K562 (cell line): ENCODE measurements at places on chromosomes 5 and 9. TPM values are rescaled to one million over a fixed set of nuclear protein-coding genes. Genes with fewer than 3 reads are reported as not detected.

Gene CACNA1B
- total RNA-seq, result 0.02 and 0.04 TPM in 2 replicates

Gene IGIP
- 1.1 and 1.2 TPM in 2 replicates for total RNA-seq

Gene ROPN1L
- 0.31 and 0.36 TPM in 2 replicates for total RNA-seq

Gene C5
- 0.42 and 0.56 TPM in 2 replicates for total RNA-seq

Gene ARL10
- 0.38 and 1.2 TPM in 2 replicates for total RNA-seq

Gene NR2F1-AS1
- total RNA-seq, result not detected in 2 replicates

Gene ADAMTS16
- total RNA-seq, result 0.07 TPM in 1 of 2 replicates, not detected in the other

GRCh38 chr5:2415678-2416077, 335.8 kb downstream of the IRX2 start:
- H3K27ac ChIP-seq, result no peak overlapping the region
- H3K27me3 ChIP-seq, result peaks cover 38% of the 10 kb centered on the region
- H3K4me3 ChIP-seq, result no peak overlapping the region
- H3K36me3 ChIP-seq, result no peaks in the 10 kb centered on the region
- DNase-seq, result peak; percentile 28

- H3K27me3 ChIP-seq, result no peaks in the 10 kb centered on the region
- no peak overlapping the region for H3K4me3 ChIP-seq
- no peaks in the 10 kb centered on the region for H3K36me3 ChIP-seq
- DNase-seq, result no peak
These were observed 82.4 kb upstream of the TAS2R1 start for GRCh38 chr5:9712506-9712905.

DNA sequence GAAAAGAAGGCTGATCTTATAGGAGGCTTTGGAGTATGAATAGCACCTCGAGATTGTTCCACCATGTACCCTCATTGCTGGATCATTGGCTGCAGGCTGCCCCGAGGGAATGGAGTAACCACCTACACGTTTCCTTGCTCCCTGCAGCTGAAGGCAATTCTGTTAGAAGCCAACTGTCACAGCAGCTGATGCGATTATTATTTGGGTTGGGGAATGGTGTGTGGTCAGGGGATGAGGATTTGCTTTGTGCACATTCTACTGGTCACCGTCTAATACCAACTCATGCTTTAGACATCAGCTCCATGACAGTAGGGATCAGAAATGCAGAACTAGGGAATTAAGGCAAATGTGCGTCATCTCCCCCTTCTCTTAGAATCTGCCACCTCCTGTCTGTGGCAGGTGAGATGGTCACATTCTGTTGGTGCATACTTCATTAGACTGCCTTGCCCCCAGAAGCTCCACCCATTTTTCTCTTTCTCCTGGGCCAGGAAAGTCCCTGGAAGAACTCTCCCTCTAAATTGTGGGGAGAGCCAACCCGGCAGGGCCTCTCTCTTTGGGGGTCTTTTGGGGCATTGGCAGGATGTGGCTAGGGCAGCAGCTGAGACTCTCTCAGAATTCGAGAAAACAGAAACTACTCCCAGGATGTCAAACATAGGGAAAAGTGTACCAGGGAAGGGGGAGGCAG, 32.8 kb downstream of the NEUROG1 start:
- peaks cover 9% of the 10 kb centered on the region; the same call in 2 of the 3 replicates for H3K4me1 ChIP-seq
- no peak overlapping the region for H3K4me3 ChIP-seq
- no peak for DNase-seq
- no peaks in the 10 kb centered on the region for H3K36me3 ChIP-seq

GRCh38 chr9:37971108-37971459, 67.2 kb upstream of the SLC25A51 start:
- peaks cover 4% of the 10 kb centered on the region; the same call in 2 of the 3 replicates for H3K36me3 ChIP-seq
- no peaks in the 10 kb centered on the region for H3K27me3 ChIP-seq
- DNase-seq, result no peak
- H3K27ac ChIP-seq, result no peak overlapping the region

GRCh38 chr5:170256571-170256970, 23.8 kb downstream of the C5orf58 start:
- H3K4me3 ChIP-seq, result no peak overlapping the region
- no peak overlapping the region for H3K27ac ChIP-seq
- no peaks in the 10 kb centered on the region for H3K27me3 ChIP-seq
- H3K36me3 ChIP-seq, result no peaks in the 10 kb centered on the region
- DNase-seq, result no peak

DNA sequence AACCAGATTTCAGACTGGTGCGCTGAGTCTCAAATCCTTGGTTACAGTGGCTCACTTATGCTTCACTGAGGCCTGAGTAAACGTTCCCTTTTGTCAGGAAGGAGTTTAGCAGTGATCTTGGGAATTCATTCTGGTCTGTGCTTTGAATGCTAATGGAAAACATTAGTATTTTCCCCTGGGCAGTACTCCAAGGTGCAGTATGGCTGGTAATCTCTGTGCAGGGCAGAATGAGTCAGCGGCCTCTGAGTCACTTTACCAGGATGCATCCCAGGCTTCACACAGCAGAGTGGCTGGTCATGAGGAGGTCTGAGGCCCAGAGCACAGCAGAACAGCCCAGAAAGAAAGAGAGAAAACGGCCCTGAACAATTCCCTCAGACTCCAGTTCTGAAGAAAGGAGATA, 54.0 kb downstream of the PCA3 start:
- no peaks in the 10 kb centered on the region for H3K4me1 ChIP-seq
- no peak overlapping the region for H3K4me3 ChIP-seq
- H3K27me3 ChIP-seq, result no peaks in the 10 kb centered on the region; the same call in 1 of the 2 replicates
- no peak for DNase-seq
- H3K36me3 ChIP-seq, result no peaks in the 10 kb centered on the region

GRCh38 chr9:107888773-107889227, 399.2 kb upstream of the KLF4 start:
- H3K4me3 ChIP-seq, result no peak overlapping the region
- H3K27me3 ChIP-seq, result no peaks in the 10 kb centered on the region
- H3K4me1 ChIP-seq, result no peaks in the 10 kb centered on the region
- no peak for DNase-seq

- H3K27me3 ChIP-seq, result no peaks in the 10 kb centered on the region
- peak overlapping the region; percentile 79 for H3K4me3 ChIP-seq
- no peak for DNase-seq
- H3K27ac ChIP-seq, result peak overlapping the region; percentile 88
These were observed 519 bp downstream of the ZER1 start for GRCh38 chr9:128771094-128771721.

DNA sequence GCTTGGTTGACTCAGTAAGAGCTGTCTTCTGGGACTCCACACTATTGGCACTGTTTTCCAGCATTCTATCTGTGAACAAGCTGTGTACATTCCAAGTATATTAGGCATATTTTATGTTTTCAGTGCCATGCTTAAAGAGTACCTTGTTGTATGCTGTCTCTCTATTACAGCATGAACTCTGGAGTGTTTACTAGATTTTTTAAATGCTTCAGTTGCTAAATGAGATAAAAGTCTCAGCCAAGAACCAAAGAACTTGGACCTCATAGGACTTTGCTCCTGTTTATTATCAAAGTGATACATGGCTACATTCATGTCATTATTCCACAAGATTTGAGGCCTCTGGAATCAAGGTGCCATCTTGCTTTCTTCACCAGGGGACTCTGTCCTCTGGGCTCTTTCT, 167.2 kb downstream of the C9orf152 start:
- DNase-seq, result no peak

DNA sequence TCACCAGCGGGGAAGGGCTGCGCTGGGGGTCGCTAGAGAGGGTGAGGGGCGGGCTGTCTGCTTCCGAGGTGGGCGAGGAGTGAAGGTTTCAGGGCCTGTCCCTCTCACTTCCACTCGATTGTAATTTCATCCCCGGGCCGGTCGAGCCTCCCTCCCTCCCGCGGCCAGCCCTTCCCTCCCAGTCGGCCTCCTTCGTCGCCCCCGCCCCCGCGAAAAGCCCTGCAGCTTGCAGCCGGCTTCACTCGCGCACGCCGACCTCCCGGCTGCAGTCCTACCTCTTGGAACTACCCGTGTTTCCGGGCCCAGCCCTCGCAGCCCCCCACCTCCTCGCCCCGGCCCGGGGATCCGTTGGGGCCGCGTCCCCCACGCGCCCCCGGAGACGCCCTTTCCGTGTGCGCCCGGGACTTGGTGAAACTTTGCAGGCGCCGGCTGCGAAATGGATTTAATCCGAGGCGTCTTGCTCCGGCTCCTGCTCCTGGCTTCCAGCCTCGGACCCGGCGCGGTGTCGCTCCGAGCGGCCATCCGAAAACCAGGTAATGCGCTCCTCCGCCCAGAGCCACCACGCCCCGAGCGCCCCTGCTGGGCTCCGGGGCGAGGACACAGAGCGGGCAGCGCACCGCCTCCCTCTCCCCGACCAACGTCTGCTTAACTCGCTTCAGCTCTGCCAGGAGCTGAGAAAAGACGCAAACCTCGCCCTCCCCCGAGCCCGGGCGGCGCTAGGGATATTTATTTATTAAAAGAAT, at the start of gene EGFLAM:
Gene EGFLAM, plus strand, starts transcription at position 241 of the 743 bp plus-strand sequence. Its CDS starts 196 bp downstream, at position 437.
- no peak within 1 kb of the TSS for H3K27ac ChIP-seq
- H3K36me3 ChIP-seq, result no peaks in the 10 kb centered on the region
- H3K4me3 ChIP-seq, result peak within 1 kb of the TSS; percentile 27; the same call in 1 of the 2 replicates
- H3K4me1 ChIP-seq, result peaks cover 10% of the 10 kb centered on the region
- peaks cover 31% of the 10 kb centered on the region; the same call in 2 of the 3 replicates for H3K27me3 ChIP-seq

DNA sequence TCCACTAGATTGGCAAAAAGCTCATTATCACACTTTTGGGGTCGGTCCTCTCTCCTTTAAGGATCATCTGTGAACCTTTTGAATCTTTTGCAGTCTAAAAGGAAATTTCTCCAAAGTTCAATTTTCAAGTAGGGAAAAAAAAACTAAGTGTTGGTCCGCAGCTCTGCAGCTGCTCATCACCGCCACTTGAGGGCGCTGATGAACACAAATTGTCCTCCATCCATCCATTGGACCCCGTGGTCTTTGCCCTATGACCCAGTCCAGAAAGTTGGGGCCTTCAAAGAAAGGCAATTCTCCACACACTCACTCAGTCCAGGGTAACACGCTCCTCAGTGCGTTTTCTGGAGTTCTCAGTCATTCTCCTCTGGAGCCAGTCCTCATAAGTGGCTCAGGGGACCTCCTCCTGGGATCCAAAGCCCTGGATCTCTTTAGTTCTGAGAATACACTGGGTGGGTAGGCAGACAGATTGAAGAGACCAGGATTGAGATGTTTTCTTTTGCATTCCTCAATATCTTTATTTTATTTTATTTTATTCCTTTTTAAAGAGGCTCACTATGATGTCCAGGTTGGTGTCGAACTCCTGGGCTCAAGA, 63.6 kb upstream of the SLC28A3 start:
- no peaks in the 10 kb centered on the region for H3K36me3 ChIP-seq
- no peaks in the 10 kb centered on the region for H3K4me1 ChIP-seq
- no peak overlapping the region for H3K4me3 ChIP-seq
- peak; percentile 41 for DNase-seq

DNA sequence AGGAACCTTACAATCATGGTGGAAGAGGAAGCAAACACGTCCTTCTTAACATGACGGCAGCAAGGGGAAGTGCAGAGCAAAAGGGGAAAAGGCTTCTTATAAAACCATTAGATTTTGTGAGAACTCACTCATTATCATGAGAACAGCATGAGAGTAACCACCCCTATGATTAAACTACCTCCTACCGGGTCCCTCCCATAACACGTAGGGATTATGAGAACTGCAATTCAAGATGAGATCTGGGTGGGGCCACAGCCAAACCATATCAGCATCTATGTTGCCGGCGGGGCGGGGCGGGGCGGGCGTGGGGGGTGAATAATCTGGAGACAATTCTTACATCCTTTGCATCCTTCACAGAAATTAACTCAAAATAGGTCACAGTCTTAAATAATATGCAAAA, 58.8 kb upstream of the GFPT2 start:
- H3K36me3 ChIP-seq, result no peaks in the 10 kb centered on the region
- no peak for DNase-seq
- H3K27ac ChIP-seq, result no peak overlapping the region
- no peak overlapping the region for H3K4me3 ChIP-seq

DNA sequence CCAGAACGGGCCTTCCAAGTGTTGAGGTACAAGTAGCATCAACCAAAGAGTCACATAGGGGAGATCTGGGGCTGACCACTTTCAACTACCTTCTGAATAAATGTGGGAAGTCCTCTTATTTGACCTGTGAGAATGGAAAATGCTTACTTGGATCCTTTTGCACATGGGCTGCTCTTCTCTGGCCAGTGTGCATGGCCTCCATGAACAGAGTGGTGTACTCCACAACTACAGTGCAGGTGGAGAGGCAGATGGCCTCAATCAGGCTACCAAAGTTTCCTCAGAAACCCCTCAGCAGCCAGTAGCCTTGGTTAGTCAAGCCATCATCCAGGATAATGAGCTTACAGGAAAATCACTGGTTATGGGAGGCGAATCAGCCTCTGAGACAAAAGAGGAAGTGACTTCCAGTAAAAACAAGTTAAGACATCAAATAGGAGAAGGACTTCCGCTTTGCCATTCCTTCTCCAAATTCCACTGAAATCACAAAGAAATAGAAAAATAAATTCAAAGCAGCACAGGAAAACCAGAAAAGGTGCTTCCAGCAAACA, 18.3 kb upstream of the FCHO2 start:
- H3K36me3 ChIP-seq, result no peaks in the 10 kb centered on the region
- peaks cover 4% of the 10 kb centered on the region; the same call in 1 of the 2 replicates for H3K4me1 ChIP-seq
- no peaks in the 10 kb centered on the region for H3K27me3 ChIP-seq
- H3K4me3 ChIP-seq, result no peak overlapping the region
- no peak for DNase-seq
- no peak overlapping the region for H3K27ac ChIP-seq

DNA sequence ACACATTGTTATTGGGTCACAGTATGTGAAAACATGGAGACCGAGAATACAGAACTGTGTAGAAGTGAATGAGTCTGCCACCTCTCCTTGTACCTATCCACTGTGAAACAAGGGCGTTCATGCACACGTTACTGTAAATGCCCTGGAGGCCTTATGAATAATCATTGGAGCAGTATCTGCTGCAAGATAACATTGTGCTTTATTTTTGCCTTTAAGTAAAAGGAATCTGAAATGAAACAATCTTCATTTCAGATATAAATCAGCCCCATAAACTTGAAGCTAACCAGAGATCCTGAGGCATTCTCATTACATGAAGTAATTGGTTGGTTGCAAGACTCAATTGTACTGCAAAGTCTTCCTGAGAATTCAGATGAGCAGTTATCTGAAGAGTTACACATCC, 419.6 kb downstream of the KDM4C start:
- H3K36me3 ChIP-seq, result no peaks in the 10 kb centered on the region
- peaks cover 5% of the 10 kb centered on the region; the same call in 2 of the 3 replicates for H3K4me1 ChIP-seq
- H3K27me3 ChIP-seq, result no peaks in the 10 kb centered on the region
- H3K4me3 ChIP-seq, result no peak overlapping the region
- H3K27ac ChIP-seq, result no peak overlapping the region

DNA sequence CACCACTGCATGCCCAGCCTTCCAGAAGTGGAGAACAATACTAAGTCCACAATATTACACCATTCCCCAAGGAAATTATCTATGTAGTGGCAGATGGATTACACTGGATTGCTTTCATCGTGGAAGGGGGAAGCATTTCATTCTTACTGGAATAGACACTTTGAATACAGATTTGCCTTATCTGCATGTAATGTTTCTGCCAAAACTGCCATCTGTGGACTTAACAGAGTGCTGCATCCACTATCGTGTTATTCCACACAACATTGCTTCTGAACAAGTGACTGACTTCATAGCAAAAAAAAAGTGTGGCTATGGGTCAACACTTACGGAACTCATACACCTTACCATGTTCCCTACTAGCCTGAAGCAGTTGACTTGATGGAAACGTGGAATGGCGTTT, 536.9 kb downstream of the BRINP1 start:
- no peak for DNase-seq
- H3K27me3 ChIP-seq, result no peaks in the 10 kb centered on the region
- no peaks in the 10 kb centered on the region for H3K4me1 ChIP-seq
- H3K4me3 ChIP-seq, result no peak overlapping the region
- H3K36me3 ChIP-seq, result no peaks in the 10 kb centered on the region

GRCh38 chr5:154476354-154477205, 1.4 kb downstream of the HAND1 start:
- peaks cover 90% of the 10 kb centered on the region for H3K27me3 ChIP-seq
- no peak overlapping the region for H3K4me3 ChIP-seq
- DNase-seq, result no peak
